ENCODE measurements at places on chromosomes 16 and 17. TPM values are rescaled to one million over a fixed set of nuclear protein-coding genes. Genes with fewer than 3 reads are reported as not detected.

Gene CCDC43
- 46.1 TPM for total RNA-seq

Gene PSME3IP1
- 70.3 TPM for total RNA-seq

Gene CLDN7
- 546 TPM for total RNA-seq

DNA sequence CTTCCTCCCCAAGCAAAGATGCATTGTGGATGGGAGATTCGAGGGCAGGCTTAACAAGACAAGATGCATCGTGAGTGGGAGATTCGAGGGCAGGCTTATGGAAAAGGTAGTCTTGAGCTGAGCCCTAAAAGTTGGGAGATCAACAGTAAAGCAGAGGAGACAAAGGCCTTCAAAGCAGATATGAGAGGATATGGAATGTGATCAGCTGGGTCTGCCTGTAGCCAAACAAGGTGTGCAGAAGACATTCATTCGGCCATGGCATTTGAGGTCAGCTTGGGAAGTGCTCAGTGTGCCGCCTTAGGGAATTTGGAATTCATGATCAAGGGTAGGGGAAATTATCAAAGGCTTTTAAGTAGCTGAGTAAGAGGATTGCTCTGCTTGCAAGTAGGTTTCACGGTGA lies 39.5 kb downstream of the DNAH9 start:
- no peak for DNase-seq

- DNase-seq: no peak
Measured at GRCh38 chr17:72405662-72406230, 284.9 kb downstream of the SOX9 start.

GRCh38 chr16:84648595-84649510 lies 542 bp downstream of the KLHL36 start:
- DNase-seq: no peak

- DNase-seq: no peak
Measured at GRCh38 chr17:78956254-78956653, 23.5 kb downstream of the LGALS3BP start.

DNA sequence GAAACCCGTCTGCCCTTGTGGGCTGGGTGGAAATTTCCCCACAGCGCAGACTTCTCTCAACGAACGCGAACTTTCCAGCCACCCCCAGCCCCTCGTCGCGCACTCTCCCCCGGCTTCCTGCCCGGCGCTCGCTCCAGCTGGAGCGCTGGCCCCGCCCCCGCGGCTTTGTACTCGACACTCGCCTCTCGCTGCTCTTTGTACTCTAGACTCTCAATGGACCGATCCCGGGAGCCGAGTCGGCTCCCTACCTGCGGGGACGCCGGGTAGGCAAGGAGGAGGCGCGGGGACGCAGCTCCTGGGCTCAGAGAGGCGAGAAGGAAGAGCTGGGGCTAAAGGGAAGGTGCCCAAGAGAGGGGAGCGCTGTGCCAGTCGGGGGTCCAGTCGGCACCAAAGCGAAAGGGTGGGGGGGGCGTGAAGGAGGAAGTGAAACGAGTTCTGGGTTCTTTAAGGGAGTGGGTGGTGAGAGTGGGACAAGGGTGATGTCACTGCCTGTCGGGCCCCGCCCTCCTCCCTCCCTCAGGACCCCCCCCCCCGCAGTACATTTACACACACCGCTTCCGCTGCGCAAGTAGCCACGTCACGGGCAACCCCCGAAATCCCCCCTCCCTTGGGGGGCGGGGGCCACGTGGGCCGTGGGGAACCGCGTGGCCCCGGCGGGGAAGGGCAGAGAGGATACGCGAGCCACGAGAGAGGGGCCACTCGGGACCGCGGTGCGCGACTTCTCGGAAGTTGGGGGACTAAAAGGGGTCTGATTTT lies 9.7 kb downstream of the KDM6B start:
- peak; percentile 76 for DNase-seq

DNA sequence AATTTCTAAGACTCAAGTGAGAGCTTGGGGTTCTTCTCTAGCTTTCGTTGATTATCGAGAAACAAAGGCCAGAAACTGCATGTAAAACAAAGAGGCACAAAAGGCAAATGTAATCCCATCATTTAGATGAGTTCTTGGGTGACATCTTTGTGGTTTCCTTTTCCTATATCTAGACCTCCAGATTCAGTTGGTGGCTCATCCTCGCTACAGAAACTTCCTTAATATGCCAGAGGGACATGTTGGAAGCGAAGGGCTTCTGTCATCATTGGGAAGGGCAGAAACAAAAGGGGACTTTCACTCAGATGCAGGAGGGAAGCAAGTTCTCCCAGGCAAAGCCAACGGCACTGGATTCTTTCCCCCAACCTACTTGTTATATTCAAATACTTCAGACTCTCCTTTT lies 150.6 kb upstream of the ZFHX3 start:
- no peak for DNase-seq

DNA sequence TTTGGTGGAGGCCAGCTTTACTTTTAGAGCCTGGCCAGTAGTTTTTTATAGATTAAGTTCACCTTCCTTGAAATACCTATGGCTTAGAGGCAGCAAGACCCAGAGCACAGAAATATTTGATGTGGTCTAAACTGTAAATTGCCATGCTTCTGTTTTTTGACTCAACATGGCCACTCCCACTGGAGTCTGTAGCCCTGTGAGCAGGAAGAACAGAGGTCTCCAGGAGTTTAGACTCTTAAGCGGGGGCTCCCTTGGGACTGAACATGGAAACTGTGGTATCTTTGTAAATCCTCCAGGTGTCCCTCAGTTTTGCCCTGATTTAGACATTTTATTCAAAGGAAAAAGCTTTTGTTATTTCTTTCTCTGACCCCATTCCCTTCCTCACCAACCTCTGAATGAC lies 145.6 kb downstream of the FTO start:
- no peak for DNase-seq

- DNase-seq: peak; percentile 46
Measured at GRCh38 chr17:80261159-80261894, 675 bp downstream of the RNF213 start.

GRCh38 chr17:17785407-17785806 lies 51.4 kb downstream of the SREBF1 start:
- no peak for DNase-seq

All from bronchial epithelial cell (primary cell).